HCEC 1CT (cell line): ENCODE measurements at places on chromosomes 2 and 18.

DNA sequence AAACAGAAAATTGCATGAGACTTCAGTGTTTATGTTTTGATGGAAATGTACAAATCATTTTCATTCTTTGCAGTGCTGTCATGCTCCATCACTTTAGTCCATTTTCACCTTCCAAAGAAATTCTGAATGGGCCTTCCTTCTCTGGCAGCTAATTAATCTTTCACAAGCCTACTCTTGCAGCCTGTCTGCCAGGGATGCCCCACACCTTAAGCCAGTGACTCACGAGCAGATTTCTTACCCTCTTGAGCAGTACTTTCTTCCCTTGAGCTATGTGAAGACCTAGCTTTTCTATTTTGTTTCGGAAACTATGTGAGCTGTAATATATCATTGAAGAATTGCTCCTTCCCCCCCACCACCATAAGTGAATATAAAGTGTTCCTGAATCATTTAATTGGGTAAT is 404.3 kb upstream of the VWC2L start:
- DNase-seq: no peak

DNA sequence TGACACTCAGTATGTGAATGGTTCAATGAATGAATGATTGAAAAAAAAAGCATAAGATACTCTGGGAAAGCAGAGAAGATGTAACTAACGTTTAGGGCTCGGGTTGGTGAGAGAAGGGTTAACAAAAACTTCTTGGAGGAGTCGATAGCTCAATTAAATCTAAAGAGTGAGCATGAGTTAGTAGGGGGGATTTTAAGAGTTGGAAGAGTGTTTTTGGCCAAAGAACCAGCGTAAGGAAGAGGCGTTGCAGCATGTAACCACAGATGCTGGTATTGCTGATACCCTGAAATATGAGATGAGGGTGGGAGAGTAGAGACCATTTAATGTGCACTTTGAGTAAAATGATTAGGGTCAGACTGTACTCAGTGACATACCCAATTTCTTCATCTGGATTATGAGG is 14.5 kb downstream of the ARHGAP28 start:
- no peak for DNase-seq

DNA sequence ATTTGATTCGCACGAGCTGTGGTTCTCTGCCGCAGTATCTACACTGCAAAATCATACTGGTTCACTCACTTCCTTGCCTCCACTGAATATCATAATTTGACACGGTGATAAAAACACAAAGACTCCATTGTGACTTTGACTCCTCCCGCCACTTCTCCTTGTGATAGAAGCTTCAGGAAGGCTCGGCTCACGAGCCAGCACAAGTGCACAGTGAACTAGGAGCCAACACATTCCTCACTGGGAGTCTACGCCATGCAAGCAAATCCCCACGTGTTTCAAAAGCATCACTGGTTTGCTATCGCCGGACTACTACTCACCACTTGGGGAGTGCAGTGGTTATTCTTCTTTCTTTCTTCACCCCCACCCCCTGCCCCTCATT is 293.3 kb upstream of the PARD3B start:
- DNase-seq: no peak

DNA sequence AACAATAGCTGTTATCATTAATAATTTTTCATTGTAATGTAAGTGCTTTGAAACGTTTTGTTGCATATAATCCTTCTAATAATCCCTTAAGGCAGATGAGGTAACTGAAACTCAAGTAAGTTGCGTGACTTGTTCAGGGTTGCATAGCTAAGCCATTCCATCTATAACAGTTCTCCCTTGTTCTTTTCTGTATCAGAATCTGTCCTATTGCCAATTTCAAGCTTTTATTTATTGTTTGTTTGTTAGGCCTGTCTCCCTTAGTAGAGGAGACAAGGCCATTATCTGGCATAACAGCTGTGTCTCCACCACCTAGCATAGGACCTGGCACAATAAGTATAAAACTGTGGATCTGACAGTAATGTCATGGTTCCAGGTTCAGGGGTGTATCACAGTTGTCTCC is 19.4 kb downstream of the BABAM2 start:
- no peak for DNase-seq

GRCh38 chr18:63879709-63880108 is 7.8 kb upstream of the SERPINB2 start:
- peak; percentile 5 for DNase-seq

GRCh38 chr2:95552911-95553310 is 38.9 kb upstream of the TRIM43 start:
- DNase-seq: peak; percentile 26

GRCh38 chr2:220619525-220620220 is 952.4 kb downstream of the EPHA4 start:
- peak; percentile 3 for DNase-seq

GRCh38 chr2:101274142-101274541 is 21.5 kb downstream of the CNOT11 start:
- no peak for DNase-seq

GRCh38 chr2:225694664-225695063 is 295.2 kb downstream of the NYAP2 start:
- DNase-seq: no peak

DNA sequence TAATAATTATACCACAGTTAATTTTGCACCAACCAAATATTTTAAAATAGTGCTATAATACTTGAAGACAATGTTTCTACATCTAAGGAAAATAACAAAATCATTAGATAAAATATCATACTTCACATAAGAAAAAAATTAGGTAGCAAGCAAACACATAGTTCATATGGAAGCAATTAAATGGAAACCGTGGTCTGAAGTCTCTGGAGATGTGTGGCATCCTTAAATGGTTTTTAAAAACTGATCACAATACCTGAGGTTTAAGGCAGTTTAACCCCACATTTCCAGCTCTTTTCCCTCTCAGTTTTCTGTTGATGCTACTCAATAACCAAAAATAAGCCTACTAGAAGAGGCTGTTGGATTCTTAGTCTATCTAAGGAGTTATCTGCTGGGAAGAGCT is 71.3 kb downstream of the ASXL2 start:
- no peak for DNase-seq

GRCh38 chr2:148512501-148512900 is 132.1 kb upstream of the EPC2 start:
- DNase-seq: no peak

- DNase-seq: no peak
These were observed 259.5 kb upstream of the CYRIA start for GRCh38 chr2:16925145-16925544.

- no peak for DNase-seq
These were observed 5.3 kb downstream of the CERS6 start for GRCh38 chr2:168461178-168461941.

DNA sequence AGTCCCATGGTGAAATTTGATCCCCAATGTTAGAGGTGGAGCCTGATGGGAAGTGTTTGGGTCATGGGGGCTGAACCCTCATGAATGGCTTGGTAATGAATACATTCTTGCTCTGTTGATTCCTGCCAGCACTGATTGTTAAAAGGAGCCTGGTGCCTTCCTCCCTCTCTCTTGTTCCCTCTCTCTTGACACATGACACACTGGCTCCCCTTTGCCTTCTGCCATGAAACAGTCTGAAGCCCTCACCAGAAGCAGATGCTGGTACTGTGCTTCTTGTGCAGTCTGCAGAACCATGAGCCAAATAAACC is 30.6 kb upstream of the EPC2 start:
- no peak for DNase-seq

- peak; percentile 43 for DNase-seq
These were observed 27.9 kb downstream of the FABP1 start for GRCh38 chr2:88099798-88100488.

DNA sequence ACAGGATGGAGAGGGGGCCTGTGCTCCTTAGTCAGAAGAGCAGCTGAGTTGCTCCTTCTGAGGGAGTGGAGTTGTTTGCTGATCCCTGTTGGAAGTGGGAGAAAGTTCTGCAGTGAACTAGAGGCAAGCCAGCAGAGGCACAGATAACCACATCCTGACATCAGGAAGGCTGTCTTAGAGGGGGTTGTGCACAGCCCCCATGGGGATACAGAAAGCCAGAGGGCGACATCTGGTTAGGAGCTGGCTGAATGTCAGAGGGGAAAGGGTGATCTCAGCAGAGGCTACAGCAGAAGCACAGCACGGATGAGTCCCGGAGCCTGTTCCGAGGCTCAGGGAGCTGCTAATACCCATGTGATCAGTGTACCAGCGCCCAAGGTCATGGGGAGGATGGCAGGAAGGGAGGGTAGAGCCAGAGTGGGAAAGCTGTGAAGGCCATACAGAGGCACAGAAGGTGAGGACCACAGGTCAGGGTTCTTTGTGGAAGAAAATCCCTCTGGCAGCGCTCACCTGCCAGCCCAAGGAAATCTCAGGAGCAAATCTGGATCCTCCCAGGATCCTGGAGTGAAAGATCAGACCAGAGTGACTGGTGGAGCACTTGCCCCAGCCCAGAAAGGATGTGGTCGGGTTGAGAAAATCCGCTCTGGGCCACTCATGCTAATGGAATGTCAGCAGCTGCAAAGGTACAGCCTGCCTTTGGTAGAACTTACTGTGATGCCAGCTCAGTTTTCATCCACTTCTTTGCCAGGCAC is 111.8 kb downstream of the STPG4 start:
- peak; percentile 98 for DNase-seq

- DNase-seq: no peak
These were observed 14.4 kb upstream of the TMEM131 start for GRCh38 chr2:98009887-98010760.

DNA sequence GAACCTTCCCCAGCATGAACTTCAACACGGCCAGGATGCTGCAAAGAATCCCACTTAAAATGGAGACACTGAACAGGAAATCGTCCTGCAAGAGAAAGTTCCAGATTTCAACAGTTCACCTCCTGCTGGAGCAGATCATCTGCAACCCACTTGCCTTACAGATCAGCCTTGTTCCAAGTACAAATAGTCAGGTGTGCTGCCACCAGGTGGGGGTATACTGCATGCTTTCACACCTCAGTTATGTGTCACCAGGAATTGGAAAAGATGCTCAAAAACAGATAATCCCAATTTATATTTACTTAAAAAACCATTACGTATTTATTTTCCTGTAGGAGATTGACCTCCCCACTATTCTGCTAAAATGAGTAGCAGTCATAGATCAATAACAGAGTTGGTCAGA is 212.3 kb downstream of the MGAT5 start:
- DNase-seq: peak; percentile 12

- DNase-seq: no peak
These were observed 4.3 kb downstream of the AAK1 start for GRCh38 chr2:69639266-69639665.

GRCh38 chr18:58967751-58968254 is 103.1 kb downstream of the ZNF532 start:
- DNase-seq: no peak
